NCI-H748 treated with DMSO at 0.1 percent for 48 hours (cell line): ENCODE measurements at places on chromosomes 16 and 17.

DNA sequence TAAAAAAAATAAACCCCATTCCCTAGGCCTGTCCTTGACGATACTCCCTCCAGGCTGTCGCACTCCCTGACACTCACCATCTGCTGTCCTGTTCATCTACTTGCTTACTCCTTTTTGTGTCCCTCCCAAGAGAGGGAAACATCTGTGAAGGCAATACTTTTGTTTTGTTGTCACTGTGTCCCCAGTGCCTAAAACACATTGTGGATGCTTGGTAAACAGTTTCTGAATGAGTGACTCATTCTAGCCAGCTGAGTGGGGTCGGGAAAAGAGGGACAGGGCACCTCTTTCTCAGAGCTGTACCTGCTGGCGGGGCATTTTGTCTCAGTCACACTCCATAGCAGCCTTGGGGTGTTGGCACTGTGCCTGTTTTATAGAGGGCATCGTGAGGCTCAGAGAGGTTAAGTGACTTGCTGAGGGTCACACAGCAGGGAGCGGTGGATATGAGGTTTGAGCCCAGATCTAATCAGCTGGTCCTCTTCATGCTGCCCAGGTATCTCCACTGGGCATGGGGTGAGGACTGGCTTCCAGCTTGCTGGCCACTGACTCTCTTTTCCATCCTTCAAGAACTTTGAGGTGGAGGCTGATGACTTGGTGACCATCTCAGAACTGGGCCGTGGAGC is 15.6 kb downstream of the MAP2K3 start:
- no peak for DNase-seq

DNA sequence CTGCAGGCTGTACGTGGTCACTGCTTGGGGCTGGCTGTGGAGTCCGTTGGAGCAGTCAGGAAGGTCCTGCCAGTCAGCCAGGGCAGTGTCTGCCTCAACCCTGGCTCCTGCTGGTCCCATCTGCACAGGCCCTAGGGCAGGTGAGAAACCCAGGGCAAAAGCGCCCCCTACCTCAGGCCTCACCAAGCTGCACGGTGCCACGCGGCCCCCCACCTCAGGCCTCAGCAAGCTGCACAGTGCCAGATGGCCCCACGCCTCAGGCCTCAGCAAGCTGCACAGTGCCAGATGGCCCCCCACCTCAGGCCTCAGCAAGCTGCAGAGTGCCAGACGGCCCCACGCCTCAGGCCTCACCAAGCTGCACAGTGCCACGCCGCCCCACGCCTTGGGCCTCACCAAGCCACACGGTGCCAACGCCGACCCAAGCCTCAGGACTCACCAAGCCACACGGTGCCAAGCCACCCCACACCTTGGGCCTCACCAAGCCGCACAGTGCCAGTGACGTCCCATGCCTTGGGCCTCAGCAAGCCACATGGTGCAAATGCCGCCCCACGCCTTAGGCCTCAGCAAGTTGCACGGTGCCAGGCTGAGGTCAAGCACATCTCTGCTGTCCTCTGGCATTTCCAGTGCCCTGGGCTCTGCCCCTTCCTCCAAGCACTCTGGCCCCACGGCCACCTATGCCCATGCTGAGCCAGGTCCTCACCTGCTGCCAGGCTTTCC is 5.5 kb downstream of the TMEM204 start:
- no peak for DNase-seq

DNA sequence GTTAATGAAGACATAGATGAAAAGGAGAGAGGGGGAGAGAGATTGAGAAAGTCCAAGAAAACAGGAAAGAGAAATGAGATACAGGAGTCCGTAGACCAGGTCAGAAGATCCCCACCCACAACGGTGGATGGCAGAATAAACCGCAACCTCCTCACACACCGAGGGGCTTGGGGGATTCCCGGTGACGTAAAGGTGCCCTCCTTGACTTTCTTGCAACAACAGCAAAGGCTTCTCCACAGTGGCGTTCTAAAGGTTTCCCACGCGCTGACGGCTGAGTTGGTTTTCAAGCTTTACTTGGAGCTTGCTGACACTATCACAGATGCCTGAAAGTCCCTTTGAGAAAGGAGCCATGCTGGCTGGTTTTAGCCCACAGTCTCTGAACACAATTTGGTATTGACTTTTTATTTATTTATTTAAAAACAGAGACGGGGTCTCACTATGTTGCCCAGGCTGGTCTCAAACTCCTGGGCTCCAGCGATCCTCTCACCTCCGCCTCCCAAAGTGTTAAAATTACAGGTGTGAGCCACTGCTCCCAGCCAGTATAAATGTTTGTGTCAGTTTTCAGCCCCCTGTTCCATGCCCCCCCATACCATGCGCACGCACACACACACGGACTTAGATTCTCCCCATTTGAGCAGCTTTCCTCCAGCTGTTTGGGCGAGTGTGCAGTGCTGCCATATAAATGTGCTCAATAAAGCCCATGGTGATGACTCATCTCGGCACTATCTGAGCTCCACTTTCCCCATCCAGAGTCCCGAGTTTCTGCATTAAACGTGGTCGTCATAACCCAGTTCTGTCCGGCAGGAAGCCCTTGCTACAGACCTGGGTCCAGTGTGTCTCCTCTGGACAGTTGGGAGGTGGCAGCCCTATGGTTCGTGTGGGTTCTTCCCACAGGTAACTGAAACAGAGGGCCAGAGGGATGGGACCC is 33.0 kb upstream of the SEC14L1 start:
- no peak for DNase-seq

DNA sequence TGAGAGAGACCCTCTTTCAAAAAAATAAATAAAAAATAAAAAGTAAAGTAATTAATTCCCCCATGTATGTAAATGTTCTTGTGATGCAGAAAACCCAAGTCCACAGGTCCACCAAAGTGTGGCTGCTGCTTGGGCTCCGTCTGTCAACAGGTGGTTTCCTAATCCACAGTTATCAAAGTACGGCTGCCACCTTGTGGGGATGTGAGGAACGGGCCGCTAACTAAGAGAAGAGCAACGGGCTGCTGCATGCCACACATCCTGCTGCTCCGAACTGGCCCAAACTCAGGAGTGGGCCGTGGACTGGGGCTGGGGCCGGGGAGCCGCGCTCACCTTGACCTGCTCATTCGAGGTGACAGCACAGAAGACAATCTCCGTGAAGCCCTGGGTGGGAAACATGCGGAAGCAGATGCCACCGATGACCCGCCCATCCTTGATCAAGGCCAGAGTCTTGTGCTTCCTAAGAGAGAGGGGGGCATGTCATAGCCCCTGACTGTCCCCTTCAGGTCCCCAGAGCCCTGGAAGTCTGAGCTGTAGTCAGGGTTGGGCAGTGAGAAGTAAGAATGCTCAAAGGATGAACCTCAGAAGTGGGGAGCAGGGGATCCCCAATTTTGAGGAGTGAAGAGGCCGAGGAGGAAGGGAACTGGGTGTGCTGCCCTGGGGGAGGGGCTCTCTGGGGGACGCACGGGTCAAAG is 4.3 kb downstream of the KAT2A start:
- peak; percentile 61 for DNase-seq

- no peak for DNase-seq
Observed at GRCh38 chr17:68972119-68972704, 17.0 kb upstream of the ABCA8 start.

DNA sequence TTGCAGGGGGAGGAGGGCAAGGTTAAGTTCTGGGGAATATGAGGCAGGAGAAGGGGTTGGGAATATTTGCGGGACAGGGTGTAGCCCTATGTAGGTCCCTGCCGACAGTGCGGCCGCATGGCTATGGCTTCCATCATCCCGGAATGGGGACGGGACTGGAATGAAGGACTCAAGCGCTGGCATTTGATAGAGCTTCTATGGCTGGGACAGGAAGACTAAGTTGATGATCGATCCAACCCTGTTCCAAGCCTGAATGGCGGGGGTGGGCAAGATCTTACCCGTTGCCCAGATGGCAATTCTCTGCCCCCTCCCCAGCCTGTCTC is 47.1 kb downstream of the SRCIN1 start:
- no peak for DNase-seq

GRCh38 chr16:82281544-82281943 is 111.5 kb upstream of the MPHOSPH6 start:
- no peak for DNase-seq

DNA sequence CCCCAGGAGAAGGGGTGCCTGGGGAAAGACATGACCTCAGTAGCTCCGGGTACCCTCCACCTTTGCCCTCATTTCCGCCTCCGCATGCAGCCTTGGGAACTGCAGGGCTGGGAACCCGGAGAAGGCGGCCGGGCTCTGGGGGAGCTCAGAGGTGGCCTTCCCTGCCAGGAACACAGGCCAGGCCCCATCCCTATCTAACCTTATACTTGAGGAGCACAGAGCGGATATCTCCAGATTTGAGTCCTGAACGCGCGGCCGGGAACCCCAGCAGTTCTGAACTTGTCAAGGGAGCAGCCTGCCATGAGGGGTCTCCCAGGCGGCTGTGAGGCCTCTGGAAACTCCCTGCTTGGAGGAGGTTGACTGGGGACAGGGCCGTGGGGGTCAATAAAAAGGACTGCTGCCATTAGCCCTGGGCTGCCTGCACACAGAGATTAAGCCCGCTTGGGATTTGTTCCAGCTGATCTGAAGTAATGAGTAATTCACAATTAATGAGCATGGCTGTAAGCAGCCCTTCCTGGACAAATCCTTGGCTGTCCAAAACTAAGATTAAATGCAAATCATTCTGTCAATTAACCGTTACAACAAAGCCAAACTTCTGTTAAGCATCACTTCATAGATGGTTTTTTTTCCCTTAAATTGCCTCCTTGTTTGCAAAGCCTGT is 26.3 kb upstream of the METRNL start:
- no peak for DNase-seq

GRCh38 chr17:50165867-50166517 is at the start of gene SGCA:
TSS of gene SGCA (plus strand) at chr17:50166005. CDS start at chr17:50166041, 36 bp downstream.
- DNase-seq, result no peak

- no peak for DNase-seq
Observed at GRCh38 chr17:3641014-3641413, 4.5 kb downstream of the CTNS start.

- no peak for DNase-seq
Observed at GRCh38 chr16:87729266-87729954, 36.4 kb downstream of the KLHDC4 start.

DNA sequence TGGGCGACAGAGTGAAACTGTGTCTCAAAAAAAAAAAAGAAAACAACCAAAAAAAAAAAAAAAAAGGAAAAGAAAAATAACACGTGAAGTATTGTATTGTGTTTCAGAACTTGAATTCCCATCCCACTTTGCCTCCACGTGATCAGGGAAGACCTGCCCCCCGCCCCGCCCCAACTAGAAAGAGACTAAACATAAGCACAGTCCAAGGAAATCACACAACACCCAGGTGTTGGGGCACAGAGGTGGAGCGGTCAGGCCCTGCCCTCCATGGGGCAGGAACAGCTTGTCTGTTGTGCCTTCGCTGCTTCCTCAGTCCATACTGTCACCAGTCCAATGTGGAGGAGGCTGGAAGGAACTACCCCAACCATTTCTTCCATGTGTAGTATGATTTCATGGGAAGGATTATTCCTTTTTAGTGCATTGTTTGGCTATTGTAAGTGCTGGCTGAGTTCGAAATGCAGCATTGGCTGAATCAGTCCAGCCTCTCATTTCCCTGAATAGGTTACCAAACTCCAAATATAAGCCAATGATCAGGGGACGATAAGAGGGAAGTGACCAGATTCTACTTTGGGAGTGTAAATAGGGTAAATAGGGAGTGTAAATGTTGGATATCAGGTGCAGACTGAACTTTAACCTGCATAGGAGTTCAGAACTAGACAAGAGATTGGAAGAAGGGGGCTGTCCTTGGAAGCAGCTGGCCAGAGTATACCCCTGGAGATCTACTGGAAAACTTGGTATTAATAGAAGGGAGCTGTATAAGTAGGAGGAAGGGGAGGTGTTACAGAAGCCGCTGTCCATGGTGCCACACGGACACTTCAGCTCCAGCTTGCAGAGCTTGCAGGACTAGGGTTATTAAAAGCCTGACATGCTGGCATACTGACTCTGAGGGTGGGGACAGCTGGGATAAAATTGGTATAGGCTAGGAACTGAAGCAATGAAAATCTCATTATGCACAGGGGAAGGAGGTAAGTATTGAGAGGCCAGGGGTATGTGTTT is 50.7 kb downstream of the TANGO6 start:
- no peak for DNase-seq

DNA sequence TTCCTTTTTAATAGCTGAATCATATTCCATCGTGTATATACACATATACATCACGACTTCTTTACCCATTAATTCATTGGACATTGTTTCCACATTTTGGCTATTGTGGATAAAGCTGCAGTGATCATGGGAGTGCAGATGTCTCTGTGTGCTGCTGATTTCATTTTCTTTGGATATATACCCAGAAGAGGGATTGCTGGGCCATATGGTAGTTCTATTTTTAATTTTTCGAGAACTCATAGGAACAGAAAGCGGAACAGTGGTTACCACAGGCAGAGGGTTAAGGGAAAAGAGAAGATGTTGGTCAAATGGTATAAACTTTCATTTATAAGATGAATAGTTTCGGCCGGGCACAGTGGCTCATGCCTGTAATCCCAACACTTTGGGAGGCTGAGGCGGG is 187.4 kb upstream of the MYOCD start:
- DNase-seq, result no peak

GRCh38 chr17:39325528-39326240 is 75.7 kb downstream of the FBXL20 start:
- DNase-seq, result no peak

DNA sequence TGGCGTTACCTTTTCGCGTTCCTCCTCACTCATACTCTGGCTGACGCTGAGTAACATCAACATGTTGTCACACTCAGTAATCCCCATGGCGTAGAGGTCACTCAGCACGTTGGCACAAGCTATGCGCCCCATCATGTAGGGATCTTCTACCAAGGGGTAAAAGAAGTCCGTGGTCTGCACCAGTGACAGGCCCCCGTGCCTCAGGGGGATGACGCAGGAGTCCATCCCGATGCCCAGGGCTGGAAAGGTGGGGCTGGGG is 596 bp downstream of the SEPHS2 start:
- DNase-seq, result no peak

- DNase-seq, result no peak
Observed at GRCh38 chr17:75371981-75372380, 33.5 kb downstream of the GRB2 start.

DNA sequence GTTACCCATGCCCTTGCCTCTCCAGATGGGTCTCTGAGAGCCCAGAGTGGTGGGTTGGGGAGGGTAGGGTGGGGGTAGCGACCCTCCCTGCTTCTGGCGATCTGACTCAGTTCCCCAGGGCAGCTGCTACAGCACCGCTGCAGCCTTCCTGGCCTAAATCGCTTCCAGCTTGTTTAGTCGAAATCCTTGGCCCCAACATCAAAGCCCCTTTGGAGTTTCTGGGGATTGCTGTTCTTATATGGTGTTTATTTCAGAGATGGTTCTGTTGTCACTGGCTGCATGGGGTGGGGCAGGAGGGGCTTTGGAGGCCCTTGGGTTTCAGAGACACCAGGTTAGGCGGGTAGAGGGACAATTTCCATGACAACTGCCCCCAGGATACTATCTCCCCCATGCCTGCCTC is 35.9 kb downstream of the FZD2 start:
- no peak for DNase-seq

GRCh38 chr17:37833237-37833859 is 88.5 kb upstream of the HNF1B start:
- DNase-seq, result no peak
